ENCODE measurements at places on chromosomes 1 and 21.
A peak's percentile ranks its signal among the peaks of the same experiment; 100 is the strongest.

- H3K4me3 ChIP-seq, result peak within 1 kb of the TSS; percentile 74
- DNase-seq, result no peak
- H3K27ac ChIP-seq, result peak within 1 kb of the TSS; percentile 87
- H3K4me1 ChIP-seq, result peaks cover 5% of the 10 kb centered on the region
These were observed at the start of gene TRIM46 for GRCh38 chr1:155173478-155174323. TRIM46 (plus strand) TSS chr1:155173849; CDS start chr1:155173967, 118 bp downstream.

DNA sequence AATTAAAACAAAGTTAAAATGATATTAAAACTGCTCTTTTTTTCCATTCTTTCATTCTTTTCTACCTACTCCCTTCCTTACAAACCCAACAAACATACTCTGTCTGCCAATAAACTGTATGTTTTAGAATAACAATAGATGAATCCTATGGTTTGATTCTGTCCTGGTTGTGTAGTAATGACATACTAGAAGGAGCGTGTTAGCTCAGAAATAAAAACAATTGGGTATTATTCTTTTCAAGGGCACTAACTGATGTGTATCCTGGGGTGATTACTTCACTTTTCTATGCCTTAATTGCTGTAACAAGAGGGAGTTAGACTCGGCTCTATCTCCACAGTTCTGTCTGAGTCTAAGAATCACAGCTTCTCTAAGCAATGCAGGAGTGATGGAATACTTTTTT is 194.4 kb downstream of the GIPC2 start:
- DNase-seq, result no peak
- no peak overlapping the region for H3K27ac ChIP-seq
- H3K36me3 ChIP-seq, result no peaks in the 10 kb centered on the region
- no peak overlapping the region for H3K4me3 ChIP-seq
- H3K27me3 ChIP-seq, result peaks cover 45% of the 10 kb centered on the region

- peaks cover 2% of the 10 kb centered on the region for H3K27me3 ChIP-seq
- no peak overlapping the region for H3K27ac ChIP-seq
- H3K36me3 ChIP-seq, result peaks cover 18% of the 10 kb centered on the region
- no peak for DNase-seq
- H3K4me3 ChIP-seq, result no peak overlapping the region
- no peaks in the 10 kb centered on the region for H3K4me1 ChIP-seq
These were observed 14.8 kb upstream of the ZNF436 start for GRCh38 chr1:23384312-23385058.

DNA sequence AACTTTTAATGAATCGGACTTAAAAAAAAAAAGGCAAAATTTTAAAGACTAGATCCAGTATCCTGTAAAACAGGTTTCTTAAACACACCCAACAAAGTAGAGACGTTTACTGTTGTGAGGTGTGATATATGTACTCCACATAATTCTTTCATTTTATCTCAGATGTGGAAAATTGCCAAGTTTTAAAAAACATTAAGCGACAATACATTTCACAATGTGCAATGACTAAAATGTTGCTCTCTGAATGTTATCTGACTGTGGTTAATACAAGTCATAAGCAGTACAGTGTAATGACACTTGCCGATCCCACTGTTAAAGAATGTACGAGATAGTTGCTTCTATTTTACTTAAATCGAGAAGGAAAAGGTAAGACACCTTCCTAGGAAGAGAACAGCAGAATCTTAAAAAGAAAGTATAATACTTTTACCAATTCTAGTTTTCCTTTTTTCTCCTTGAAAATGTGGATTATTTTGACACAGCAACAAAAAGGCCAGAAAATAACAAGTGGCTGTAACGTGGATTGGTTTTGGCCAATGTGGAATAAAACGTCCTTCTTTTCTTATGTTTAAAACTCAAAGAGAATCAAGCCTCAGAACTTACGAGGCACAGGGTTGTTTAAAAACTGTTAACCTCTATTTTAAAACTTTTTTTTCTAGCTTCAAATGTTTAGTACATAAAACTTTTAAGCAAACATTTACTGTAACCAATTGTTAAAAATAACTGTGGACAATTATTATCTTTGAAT is 51.4 kb downstream of the TP53BP2 start:
- peak; percentile 62 for DNase-seq
- peak overlapping the region; percentile 6 for H3K27ac ChIP-seq
- H3K36me3 ChIP-seq, result peaks cover 66% of the 10 kb centered on the region
- peaks cover 7% of the 10 kb centered on the region for H3K4me1 ChIP-seq

- H3K27ac ChIP-seq, result no peak overlapping the region
- no peak overlapping the region for H3K4me3 ChIP-seq
- H3K36me3 ChIP-seq, result no peaks in the 10 kb centered on the region
- DNase-seq, result no peak
- no peaks in the 10 kb centered on the region for H3K27me3 ChIP-seq
These were observed 584 bp upstream of the C1orf141 start for GRCh38 chr1:67135354-67135753.

DNA sequence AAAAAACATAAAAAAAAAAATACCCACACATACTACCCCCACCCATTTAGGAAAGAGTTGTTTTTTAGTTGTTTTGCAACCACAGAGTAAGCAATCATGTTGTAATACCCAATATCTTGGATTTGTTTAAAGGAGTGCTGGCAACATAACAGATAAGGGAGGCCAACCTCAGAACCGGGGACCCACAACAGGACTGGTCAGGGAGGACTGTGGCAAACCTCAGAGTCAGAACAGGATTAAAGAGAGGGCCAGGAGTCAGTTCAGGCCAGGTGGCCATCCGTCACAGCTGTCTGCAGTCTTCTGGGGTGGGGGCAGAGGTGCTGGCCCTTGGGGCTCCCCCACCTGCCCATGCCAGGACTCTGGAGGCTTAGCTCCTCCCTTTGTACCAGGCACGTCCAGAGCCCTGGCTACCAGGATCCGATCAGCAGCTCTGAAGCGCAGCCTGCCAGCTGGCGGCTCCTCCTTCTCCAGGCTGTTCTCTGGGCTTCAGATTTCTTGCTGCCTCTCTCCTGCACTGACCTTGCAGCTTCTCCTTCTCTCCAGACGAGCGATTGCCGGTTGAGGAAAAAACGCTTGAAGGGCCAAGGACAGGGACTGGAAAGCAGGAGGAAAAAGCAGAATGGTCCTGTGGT is 7.9 kb downstream of the H6PD start:
- peak overlapping the region; percentile 28 for H3K27ac ChIP-seq
- peaks cover 11% of the 10 kb centered on the region for H3K4me1 ChIP-seq
- no peak overlapping the region for H3K4me3 ChIP-seq
- no peak for DNase-seq
- H3K36me3 ChIP-seq, result peaks cover 4% of the 10 kb centered on the region
- H3K27me3 ChIP-seq, result no peaks in the 10 kb centered on the region

All from cardiac muscle cell (in vitro differentiated cells and primary cell).